ENCODE measurements at places on chromosomes 1 and 21.

DNA sequence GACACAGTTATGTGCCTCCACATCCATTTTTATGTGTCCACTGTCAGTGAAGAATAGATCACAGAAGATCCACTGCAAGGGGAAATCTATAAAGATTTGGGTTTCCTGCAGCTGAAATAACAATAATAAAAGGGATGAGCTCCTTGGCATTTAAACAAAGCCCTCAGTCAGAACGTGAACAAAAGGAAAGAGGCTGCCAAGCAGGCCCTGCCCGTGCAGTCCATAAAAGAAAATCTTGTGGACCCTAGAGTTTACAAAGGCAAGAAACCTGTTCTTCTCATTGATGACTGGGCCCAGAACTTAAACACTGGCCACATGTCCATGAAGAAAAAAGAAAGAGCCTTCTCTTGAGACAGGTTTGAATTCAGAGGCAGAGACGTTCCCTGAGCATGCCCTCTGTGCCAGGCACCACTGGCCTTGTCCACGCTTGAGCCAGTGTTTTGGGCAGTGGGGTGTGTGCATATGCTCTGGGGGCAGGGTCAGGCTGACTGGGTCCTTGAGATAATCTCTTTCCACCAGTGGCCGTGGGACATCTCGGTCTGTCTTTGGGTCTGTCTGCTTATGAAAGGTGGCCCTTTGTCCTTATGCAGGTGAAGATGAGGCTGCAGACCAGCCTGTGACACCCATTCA lies 142.7 kb downstream of the HIVEP3 start:
- no peak for DNase-seq

- DNase-seq: no peak
Observed at GRCh38 chr1:94283462-94283861, 46.1 kb upstream of the ARHGAP29 start.

- DNase-seq: peak; percentile 67
Observed at GRCh38 chr1:185017338-185017737, 28.0 kb upstream of the RNF2 start.

DNA sequence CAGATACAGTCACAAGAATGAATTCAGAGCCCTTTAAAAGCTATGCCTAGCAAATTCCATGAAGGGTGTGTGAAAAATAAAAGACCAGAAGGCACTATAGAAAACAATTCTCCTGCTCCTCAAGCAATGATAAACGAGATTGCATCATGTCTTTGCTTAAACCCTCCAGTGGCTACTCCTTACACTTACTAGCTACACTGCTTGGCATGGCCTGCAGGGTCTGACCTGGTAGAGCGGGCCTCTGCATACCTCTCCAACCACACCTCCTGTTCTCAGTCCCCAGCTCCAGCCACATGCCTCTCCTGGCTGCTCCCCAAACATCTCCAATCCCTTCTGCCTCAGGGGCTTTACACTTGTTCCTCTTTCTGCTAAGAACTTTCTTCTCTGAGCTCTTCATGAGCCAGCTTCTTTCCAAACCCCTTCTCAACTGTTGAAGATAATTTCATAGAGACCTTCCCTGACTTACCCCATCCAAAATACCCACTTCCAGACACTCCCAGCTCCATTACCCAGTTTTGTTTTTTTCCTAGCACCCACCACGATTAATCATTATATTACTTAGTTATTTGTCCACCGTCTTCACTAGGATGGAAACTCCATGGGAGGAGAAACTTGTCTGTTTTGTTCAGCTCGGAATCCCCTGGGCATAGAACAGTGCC lies 11.2 kb upstream of the CREG1 start:
- DNase-seq: no peak

DNA sequence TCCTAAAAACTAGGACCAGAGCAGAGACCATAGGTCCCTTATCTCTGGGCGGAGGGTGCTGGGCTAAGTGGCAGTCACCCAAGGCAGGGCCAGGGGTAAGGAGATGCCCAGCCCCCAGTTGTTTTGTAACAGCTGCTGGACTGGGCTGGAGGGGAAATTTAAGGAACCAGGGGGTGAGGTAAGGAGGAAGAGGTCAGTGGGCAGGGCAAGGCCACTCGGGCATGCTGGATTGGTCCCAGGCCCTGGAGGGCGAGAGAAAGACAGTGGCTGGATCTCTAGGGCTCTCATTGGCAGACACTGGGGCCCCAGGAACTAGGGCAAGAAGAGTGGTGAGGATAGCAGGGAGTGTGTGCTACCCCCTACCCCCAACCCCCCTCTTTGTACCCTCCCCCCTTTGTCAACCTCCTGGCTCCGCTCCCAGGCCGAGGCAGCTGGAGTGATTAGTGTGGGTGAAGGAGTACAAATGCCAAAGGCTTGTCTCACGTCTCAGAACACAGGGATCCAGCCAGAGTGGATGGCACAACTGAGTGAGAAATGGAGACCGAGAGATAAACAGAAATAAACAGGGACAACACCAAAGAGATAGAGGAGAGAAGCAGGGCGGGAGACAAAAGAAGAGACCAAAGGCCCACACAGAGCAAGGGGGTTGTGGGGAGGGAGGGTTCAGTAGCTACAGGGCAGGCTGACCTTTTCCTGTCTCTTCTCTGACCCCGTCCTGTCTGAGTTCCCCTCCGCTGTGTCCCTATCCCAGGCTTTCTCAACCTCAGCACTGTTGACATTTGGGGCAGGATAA lies 20.5 kb upstream of the THRAP3 start:
- no peak for DNase-seq

DNA sequence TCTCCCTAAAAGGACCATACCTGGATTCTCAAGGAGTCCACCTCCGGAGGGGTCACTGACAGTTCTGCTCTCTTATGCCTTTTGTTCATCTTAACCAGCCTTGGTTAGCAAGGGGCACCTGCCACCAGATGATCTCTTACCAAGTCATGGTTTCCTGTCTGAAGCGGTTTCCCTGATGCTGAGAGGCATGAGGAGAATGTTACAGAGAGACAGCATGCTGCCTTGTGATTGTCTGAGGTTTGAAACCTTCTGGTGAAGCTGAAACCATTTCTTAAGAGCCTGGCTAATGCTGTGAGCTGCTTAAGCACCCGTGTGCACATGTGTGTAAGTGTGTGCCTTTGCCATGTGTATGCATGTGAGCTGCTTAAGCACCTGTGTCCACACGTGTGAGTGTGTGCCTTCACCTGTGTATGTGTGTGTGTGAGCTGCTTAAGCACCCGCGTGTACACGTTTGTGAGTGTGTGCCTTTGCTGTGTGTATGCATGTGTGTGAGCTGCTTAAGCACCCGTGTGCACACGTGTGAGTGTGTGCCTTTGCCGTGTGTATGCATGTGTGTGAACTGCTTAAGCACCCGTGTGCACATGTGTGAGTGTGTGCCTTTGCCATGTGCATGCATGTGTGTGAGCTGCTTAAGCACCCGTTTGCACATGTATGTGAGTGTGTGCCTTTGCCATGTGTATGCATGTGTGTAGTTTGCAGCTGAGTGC lies 136.4 kb upstream of the COL6A1 start:
- no peak for DNase-seq

- no peak for DNase-seq
Observed at GRCh38 chr1:173430677-173431303, 46.3 kb upstream of the PRDX6 start.

DNA sequence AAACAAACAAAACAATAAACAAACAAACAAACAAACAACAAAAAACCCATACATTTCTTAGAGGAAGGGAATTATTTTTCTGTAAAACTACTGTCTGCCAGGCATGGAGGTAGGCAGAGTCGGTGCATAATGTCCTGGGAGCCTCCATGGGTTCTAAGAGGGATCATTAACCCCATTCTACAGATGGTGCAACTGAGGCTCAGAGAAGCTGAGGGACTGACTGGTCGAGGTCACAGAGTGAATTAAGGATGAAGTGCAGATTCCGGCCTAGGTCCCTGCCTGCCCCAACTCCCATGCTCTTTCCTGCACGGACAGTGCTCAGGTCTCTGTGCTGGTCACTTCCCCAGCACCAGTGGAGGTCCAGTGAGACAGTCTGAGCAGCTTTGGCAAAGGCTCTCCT lies 15.8 kb upstream of the WNT4 start:
- DNase-seq: no peak

- DNase-seq: no peak
Observed at GRCh38 chr1:64755361-64755760, 10.5 kb downstream of the RAVER2 start.

DNA sequence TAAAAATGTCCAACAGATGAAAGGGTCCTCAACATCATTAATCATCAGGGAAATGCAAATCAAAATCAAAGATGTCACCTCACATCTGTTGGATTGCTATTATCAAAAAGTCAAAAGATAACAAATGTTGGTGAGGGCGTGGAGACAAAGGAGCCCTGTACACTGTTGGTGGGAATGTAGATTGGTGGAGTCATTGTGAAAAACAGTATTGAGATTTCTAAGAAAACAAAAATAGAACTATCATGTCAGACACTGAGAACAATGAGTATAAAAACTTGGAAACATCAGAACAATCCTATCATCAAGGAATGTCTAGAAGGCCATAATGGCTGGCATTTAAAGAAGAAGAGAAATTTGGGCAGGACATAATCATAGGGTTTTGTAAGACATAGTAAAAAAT lies 209.2 kb upstream of the PTGFR start:
- no peak for DNase-seq

DNA sequence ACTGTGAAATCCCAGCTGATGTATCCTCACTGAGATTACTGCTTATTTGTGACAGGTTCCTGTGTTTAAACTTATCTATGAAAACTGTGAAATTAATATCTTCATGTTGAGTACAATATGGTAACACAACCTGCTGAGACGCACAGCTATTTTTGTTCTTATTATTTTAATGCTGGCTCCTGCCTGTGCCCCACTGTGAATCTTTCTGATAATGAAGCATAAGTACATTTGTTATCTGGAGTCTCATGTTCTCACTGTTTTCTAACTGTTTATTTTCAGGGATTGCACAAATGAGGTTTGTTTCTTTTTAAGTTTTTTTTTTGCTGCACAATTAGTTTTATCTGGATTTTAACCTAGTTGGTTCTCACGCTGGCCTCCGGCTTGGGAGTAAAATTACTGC lies 39.9 kb upstream of the IFNAR2 start:
- no peak for DNase-seq

DNA sequence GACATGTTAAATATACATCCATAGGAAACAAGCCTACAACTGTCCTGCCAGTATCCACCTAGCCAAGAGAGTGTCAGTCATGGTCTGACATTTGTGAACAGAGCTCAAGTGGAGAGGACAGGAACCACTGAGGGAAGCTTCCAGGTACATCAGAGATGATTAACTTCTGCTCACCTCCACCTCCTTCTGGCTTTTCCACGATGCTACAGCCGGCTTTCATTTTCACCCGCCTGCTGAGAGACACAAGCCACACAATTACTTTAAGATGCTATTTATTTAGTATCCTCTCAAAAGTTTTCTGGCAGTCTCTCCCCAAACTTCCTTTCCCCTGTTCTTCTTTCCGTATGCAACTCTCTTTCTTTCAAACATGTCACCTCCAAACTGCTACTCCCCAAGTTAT lies 2.1 kb downstream of the ETV3 start:
- DNase-seq: peak; percentile 25

GRCh38 chr1:1273512-1274298 lies at the start of gene UBE2J2:
Gene UBE2J2 (minus strand): TSS chr1:1273854. CDS start chr1:1267992, 5,862 bp downstream.
- DNase-seq: peak; percentile 95

- DNase-seq: no peak
Observed at GRCh38 chr1:204885790-204886189, 15.1 kb downstream of the NFASC start.

DNA sequence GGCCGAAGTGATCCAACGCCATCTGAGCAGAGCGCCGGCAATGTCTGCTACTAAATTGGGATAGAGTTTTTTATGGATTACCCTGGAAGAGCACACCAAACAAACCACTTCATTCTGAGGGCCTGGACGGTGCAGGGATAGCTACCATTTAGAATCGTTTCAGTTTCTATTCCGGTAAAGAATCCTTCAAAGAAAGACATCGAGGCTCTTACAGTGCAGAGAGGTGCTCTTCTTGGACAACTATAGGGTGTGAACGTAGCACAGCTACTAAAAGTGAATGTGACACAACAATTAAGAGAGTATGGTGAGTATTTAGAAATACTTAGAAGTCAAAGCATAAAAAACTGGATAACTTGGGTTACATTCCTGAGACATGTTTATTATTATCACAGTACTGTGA lies 16.1 kb downstream of the HIVEP3 start:
- DNase-seq: no peak

DNA sequence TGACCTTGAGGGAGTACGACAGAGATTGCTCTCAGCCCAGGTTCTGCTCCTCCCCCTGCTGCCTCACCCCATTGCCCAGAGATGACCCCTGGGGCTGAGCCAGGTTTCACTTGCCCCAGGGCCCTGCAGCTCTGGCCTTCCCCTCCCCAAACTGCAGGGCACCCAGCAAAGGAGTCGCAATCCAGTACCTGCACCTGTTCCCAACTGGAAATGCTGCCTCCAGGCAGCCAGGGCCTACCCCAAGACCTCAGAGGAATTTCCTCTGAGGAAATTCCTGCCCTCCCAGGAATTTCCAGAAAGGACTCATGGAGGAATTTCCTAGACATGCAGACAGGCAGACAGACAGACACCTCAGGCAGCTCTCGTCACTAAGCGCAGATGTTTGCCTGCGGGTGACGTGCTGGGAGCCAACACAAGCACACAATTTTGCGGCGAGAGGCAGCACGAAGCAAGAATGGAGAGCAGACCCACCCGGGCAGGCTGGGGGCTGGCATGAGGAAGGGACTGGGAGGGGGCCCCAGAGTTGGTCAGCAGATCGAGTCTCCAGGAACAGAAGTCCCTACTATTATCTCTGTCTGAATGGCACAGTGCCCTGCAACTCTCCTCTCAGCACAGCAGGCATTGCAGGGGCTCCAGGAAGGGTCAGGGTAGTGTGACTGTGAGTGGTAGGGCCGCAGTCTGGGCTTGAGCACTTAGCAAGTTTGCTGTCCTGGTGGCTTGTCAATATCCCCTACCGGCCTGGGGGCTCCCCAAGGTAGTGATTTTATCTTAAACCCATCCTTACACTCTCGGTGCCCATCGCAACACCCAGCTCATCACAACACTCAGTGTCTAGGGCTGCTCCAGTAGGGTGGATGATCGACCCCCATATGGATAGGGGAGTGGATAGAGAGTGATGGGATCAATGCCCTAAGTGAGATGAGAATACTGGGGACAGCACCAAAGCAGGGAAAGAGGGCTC lies 2.9 kb upstream of the EFNA1 start:
- DNase-seq: peak; percentile 79

DNA sequence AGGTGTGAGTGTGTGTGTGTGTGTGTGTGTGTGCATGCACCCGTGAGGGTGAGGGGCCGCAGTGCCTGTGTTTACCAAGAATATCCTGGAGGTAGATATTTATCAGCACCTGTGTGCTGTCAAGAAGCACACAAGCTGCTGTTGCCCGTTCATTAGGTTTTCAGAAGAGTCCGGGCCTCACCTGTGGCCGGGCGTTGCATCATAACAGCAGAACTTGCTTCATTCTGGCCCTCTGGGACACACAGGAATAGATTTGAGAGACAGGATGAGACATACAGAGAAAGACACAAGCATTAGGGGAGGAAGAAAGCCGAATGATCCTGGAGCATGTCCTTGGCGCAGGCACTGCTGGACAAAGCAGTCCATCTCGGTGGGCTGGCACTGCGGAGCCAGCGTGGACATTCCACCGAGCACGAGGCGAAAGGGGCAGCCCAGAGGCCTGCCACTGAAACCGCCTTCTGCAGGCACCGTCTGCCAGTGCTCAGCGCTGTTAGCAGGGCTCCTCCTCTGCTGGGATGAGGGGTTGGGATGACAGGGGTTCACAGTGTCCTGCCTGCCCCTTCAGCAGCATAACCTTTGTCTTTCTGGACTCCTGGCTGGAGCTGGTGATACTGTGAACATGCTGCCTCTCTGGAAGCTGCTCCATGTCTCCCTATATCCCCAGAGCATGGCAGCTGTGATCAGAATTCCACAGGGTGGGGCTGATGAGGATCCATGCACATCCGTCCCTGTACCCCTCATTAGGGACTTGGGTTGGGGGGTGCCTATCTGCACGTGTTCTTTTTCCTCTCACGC lies 81.1 kb downstream of the PEX14 start:
- peak; percentile 17 for DNase-seq
